ENCODE measurements at places on chromosomes 5 and 9.

DNA sequence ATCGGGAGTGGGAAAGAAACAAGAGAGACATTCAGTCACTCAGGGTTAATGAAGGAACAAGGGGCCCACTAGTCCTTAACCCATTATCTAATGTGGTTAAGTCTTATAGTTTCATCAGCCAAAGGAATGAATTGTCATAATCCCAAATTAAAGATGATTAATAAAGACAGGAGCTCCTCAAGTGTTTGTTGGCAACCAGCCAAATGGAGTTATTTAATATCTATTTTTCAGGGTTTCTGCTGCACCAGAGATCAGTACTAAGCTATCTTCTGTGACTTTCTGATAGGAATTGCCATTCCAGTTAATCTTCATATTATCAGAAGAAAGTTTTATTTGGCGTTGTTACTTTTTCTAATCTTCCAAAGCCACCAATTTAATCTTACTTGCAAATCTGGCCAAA, 34.0 kb upstream of the FCHO2 start:
- no peak for DNase-seq

- DNase-seq: no peak
Observed at GRCh38 chr9:129109952-129110739, 447 bp downstream of the CRAT start.

GRCh38 chr5:32173267-32174010, 680 bp downstream of the GOLPH3 start:
- DNase-seq: peak; percentile 67

DNA sequence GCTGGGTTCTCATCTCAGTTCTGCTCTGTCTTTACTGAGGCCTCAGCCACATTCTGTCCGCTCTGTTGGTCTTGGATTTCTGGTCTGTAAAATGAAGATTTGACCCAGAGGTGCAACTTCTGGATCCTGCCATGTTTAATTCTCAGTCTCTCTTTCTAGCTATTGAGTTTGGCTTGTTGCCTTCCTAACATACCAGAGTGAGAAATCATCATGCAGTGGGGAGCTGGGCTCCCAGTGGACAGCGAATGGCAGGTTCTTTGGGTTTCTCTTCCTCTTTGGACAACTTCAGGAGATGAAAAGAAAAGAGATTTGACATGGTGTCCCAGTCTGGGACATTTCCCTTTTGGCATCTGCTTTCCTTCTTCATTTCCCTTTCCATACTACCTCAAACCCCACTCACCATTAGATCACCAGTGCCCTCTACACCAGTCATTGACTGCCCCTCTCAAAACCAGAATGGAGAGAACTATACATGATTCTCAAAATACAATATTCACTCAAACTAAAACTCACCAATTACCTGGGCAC, 334.7 kb downstream of the ACTL7B start:
- no peak for DNase-seq

GRCh38 chr9:17332115-17332514, 197.3 kb downstream of the CNTLN start:
- DNase-seq: no peak

DNA sequence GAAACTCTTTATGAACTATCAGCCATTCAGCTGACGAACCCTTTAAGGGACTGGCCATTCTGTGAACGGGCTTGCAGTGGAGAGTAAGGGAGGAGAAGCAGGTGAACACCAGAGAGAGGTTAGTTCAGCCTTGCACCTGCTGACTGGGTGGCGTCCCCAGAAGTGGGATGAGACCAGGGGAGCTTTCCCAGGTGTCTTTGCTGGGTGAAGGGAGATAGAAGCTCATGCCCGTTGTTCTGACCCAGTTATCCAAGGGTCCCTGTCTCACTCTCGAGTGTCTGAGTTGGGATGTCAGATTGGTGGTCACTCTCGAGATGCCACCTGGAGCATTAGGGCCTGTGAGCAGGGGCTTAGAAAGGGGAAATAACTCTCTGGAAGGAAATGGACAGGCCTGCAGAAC, 68.7 kb downstream of the MSX2 start:
- no peak for DNase-seq
